ENCODE measurements at places on chromosomes 5 and 9. TPM values are rescaled to one million over a fixed set of nuclear protein-coding genes. Genes with fewer than 3 reads are reported as not detected.
A peak's percentile ranks its signal among the peaks of the same experiment; 100 is the strongest.

The PCDHGA2 gene
- 2.7 TPM for polyA plus RNA-seq

The ARID3C gene
- polyA plus RNA-seq: not detected

- no peak for DNase-seq
These were observed 4.6 kb upstream of the HMHB1 start for GRCh38 chr5:143807401-143807800.

The UIMC1 gene
- polyA plus RNA-seq: 27.3 TPM

The SPIN1 gene
- 17.8 TPM for polyA plus RNA-seq

The PSAT1 gene
- polyA plus RNA-seq: 0.46 TPM

DNA sequence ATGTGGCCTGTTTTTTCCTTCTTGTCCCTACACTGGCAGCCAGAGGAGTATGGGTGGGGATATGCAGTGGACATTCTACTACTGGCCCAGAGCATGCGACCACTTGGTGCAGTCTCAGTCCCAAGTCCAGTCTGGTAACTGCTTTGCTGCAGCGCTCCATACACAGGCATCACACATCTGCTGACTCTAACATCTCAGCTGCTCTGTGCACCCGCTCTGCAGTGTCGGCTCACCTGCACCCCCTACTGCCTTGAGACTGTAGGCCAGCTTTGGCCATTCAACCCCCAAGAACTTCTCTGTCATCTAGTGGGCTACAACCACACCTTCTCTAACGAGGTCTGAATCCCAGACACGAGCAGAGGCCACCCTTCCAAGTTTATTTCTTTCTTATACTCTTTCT is 46.4 kb upstream of the SLCO6A1 start:
- no peak for DNase-seq

DNA sequence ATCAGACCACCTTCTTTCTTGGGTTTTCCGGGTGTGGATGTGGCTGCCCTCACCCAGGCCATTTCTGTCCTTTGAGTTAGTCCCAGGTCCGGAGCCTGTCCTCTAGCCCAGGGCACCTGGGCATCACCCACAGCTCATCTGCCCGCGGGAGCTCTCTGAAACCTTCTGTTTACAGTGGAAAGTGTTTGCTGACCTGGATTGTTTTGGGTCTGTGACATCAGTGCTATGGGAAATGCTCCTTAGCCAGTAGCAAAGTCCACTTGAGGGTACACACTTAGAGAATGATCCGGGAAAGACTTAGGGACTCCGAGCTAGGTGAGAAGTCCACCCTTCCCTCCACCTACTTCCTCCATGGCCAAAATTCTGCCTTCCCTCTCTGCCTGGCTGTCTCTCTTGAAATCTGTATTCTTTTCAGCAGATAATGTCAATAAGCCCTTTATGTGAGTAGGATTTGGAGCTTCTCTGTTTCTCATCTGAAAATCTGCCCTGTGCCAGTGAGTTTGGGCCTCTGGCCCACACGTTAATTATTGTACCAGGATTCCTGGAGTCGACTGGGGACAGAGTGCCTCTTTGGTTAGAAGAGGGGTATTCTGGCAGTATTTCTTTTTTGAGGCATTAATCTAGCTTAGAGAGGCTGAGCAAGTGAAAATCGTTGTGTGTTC is 19.9 kb downstream of the ABLIM3 start:
- no peak for DNase-seq

GRCh38 chr5:53257806-53258373 is 148.3 kb upstream of the MOCS2 start:
- no peak for DNase-seq

The NIPAL4 gene
- not detected for polyA plus RNA-seq

DNA sequence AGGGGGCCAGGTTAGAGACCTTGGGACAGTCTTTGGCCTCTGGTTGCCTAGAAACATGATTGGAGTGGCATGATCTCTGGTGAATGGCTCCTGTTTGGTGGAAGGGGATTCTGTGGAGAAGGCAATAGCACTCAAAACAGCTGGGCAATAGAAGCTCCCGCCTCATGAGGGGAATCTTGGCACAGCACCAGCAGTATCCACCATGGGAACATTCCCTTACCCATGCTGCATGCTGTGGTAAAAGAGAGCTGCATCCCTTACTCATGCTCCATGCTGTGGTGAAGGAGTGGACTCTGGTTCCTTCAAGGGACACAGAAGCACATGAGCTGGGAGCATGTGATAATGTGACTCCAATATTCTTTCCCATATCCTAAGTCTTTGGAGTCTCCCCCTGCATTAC is 160.6 kb downstream of the PJA2 start:
- DNase-seq: no peak

- DNase-seq: peak; percentile 85
These were observed at the start of gene OXCT1 for GRCh38 chr5:41869724-41870626. TSS of gene OXCT1 (minus strand) at chr5:41870425. CDS start at chr5:41870358, 67 bp downstream.

GRCh38 chr9:13532407-13532806 is 252.9 kb upstream of the MPDZ start:
- no peak for DNase-seq

- no peak for DNase-seq
These were observed 385.7 kb downstream of the BNC2 start for GRCh38 chr9:16484744-16485143.

GRCh38 chr9:74205056-74205455 is 292.1 kb upstream of the RORB start:
- DNase-seq: no peak

DNA sequence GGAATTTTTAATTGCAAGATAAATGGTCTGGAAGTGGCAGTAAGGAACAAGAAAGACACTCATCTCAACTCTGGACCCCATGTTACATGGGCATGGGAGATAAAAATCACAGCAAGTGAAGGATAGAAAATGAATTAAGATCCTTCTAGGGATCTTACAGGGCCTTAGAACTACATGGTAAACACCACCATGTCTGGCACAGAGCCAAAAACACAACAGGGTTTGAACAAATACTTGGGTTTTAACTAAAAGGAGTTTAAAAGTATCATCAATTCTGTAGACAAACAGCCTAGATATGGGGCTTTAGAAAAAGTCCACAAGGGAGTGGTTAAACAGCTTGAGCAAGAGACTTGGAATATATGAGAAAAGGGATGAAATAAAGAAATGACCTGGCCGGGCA is 366.4 kb downstream of the ARL15 start:
- DNase-seq: no peak

DNA sequence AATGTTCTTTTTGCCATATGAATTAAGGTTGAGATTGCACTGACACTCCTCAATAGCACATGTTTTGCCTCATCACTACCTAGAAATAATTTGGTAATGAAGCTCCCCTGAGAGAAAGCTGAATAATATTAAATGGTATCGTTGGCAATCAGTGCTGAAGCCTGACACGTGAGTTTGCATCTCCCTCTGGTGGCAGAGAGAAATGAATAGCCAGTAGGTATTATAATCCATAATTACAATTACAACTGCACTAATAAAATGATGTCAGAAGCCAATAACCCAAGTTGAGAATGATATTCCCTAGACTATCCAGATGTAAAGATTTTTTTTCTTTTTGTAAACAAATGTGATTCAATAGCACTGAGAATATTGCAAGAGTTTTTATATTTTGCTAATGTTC is 700.3 kb downstream of the PTPRD start:
- DNase-seq: no peak

The CTXN3 gene
- not detected for polyA plus RNA-seq

The C5orf63 gene
- polyA plus RNA-seq: 5.0 TPM

GRCh38 chr5:138884094-138884493 is 9.0 kb upstream of the LRRTM2 start:
- no peak for DNase-seq
